ENCODE measurements at places on chromosomes 2 and 18. TPM values are rescaled to one million over a fixed set of nuclear protein-coding genes. Genes with fewer than 3 reads are reported as not detected.

DNA sequence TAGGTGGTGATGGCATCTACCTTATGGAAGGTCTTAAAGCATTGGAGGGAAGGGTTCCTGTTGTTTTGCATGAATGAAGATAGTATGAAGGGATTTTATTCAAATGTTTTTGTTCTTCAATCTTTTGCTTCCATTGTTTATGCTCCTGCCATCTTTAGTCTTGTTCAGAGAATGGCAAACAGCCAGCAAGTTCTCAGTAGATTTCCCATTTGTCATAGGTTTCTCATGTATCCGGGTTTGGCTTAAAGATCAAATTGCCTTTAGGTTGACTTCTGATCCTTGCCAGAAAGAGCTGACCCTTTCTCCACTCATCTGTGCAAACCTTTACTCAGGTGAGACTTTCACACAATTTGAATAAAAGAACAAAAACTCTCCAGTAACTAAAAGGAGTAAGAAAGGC lies 44.2 kb upstream of the STAT4 start:
- DNase-seq, result no peak

DNA sequence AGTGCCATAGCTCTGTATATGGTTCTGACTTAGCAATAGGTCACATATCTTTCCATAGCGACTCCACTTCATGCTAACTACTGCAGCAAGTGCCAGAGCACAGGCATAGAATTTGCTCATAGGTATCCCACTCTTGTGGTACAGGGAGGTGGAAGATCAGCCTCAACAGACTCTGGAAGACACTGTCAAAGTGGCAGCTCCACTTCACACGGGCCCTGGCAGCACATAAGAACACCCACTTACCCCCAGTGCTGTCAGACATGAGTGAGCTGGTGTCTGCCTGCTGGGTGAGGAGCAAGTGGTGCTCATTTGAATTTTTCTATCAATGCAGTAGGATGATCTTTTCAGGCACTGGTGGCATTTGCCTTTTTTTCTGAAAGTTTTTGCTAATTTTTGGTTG lies 48.6 kb downstream of the BCL2L11 start:
- no peak for DNase-seq

C2orf80 gene
- total RNA-seq, result not detected

SF3B1 gene
- 247 TPM for total RNA-seq

- DNase-seq, result no peak
These were observed 162.3 kb downstream of the TTN start for GRCh38 chr2:178644919-178645318.

GRCh38 chr2:52940101-52940500 lies 827.5 kb upstream of the CHAC2 start:
- no peak for DNase-seq

DNA sequence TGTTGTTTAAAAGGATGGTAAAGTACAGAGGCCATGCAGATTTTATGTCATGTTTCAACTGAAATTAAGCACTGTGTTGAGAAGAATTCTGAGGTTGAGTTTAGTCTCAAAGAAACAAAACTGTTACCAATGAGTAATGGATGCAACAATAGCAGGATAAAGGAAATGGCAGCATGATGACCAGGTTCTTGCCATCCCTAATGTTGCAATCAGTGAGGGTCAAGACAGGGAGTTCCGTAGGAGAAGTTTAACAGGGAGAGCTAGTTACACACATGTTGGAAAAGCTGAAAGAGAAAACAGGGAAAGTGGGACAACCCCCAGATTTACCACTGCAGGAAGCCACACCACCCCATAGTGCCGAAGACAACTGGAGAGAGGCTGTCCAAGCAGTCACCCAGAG lies 343.8 kb upstream of the EPHA4 start:
- DNase-seq, result no peak
